ENCODE measurements at places on chromosomes 13 and 19. TPM values are rescaled to one million over a fixed set of nuclear protein-coding genes. Genes with fewer than 3 reads are reported as not detected.
A peak's percentile ranks its signal among the peaks of the same experiment; 100 is the strongest.

DNA sequence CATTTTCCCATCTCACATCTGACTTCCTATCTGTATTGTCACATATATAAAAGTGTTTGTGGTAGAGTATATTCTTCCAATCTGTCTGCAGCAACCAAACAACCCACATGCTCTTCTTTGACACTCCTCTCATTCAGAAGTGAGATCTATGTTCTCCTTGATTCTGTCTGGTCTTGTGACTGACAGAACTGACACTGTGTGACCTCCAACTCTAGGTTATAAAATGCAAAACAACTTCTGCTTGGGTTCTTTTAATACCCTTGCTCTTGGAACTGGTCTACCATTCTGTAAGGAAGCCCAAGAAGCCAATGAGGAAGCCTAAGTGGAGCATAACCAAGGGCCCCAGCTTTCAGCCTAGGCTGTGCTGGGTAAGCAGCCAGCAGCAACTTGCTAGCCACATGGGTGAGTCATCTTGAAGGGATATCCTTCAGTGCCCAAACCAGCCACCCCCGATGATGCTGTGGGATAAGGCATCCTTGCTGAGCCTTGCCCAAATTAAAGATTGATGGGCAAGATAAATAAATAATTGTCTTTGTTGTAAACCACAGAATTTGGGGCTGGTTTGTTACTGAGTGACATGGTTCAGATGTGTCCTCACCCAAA lies 18.4 kb upstream of the ITM2B start:
- DNase-seq = no peak

DNA sequence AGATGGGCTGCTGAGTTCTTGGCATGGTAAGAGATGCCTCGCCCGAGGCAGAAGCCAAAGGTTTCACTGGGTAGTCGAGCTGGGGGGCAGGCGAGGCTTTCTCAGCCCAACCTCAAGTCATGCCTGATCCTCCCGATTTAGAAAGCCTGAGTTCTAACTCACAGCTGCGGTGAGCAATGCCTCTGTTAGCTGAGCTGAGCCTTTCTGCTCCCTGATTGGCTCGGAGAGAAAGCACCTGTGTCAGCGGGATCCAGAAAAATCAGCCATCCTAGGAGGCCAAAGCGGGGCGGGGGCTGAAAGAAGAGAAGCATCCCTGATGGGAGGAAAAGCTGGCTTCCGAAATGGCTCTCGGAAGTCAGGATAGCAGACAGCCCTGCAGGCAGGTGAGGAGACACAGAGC lies 44.7 kb downstream of the CACNA1A start:
- DNase-seq = no peak

DNA sequence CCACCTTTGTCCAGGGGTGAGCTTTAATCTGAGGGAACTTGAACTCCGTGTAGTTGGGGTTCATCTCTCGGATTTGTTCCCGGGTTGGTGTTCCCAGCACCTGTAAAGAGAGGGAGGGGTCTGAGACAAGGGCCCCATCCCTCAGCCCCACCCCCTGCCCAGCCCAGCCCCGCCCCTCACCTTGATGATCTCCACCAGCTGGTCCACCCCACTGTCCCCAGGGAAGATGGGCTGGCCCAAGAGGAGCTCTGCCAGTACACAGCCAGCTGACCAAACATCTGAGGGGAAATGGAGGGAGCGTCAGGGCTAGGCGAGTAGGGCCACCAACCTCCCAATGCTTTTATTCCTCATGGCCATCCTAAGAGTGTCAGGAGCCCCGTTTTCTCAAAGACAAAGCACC lies 9.3 kb downstream of the GSK3A start:
- DNase-seq = no peak

DNA sequence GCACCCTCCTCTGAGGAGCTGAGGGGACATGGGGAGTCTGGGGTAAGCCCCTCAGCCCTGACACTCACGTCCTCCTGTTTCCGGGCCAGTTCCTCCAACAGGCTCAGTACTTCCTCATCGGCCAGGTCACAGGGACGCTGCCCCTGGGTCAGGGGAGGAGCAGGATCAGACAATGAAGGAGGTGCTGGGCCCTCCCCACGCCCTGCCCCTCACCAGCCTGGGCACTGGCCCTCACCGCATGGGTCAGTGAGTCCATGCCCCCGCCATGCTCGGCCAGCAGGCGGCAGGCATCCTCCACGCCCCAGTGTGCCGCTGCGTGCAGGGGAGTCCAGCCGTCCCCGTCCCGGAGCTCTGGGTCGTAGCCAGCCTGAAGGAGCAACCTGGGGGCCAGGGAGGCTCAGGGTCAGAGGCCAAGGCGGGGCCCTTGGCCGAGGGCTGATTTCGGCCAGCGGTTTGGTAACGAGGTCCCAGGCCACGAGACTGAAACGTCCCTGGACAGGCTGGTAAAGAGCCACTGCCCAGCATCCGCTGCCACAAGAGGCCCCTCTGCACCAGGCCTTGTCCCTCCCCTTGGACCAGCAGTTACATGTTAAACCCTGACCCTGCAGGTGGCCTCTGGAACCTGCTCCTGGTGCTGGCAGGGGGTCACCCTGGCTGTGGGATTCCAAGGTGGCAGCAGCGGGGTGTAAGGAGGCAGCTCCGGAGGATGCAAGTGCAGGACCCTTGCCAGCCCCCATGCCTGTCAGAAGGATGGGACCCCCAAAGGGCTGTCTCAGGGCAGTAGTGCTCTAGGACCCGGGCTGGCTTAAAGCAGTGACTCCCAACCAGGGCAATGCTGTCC lies 18.5 kb downstream of the PPP1R12C start:
- peak; percentile 56 for DNase-seq

GRCh38 chr13:81987159-81987558 lies 1646.2 kb upstream of the SPRY2 start:
- no peak for DNase-seq

GRCh38 chr13:113178070-113178895 lies 19.8 kb downstream of the PROZ start:
- DNase-seq = no peak

Gene SBK3
- not detected for total RNA-seq

DNA sequence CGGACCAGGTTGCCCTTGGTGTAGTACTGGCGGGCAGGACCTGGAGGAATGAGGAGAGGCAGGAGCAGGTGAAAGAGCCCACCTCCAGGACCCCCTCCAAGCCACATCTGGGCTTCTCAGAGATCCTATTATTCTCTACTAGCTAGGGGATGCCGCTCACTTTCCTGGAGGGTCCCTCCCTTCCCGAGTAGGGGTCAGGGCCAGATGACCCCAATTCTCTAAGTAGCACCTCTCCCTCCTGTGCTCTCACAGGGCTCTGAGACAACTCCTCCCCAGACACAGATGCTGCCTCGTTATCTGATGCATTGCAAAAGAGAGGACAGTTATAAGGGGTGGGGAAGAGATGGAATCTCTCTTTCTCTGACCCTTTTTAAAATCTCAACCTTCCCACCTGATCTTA lies 22.9 kb downstream of the GP6 start:
- DNase-seq = peak; percentile 7

Gene NAPSA
- total RNA-seq = 9.7 TPM

Gene GAMT
- 14.0 TPM for total RNA-seq

Gene PDE4C
- not detected for total RNA-seq

DNA sequence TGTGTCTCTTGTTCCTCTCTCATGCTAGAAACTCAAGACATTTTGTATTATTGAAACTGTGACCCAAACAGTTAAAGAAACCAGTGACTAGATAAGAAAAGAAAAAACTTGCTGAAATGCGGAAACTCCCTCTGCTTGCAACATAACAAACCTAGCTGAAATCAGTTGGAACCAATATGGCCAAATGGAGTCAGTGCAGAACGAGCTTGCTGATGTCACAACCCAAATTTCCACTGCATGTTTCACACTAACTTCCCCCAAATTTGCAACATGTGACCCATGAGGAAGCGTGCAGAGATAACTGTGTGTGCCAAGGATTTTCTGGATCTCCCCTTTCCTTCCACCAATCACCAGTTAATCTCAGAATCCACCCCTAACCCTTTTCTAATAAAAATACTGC lies 208.0 kb downstream of the DLEU7 start:
- no peak for DNase-seq

GRCh38 chr13:24651718-24652345 lies 28.4 kb upstream of the ATP12A start:
- DNase-seq = no peak

- DNase-seq = no peak
Observed at GRCh38 chr13:50071379-50071778, 56.1 kb downstream of the KCNRG start.

Gene CPAMD8
- 6.4 TPM for total RNA-seq

Gene PTBP1
- 323 TPM for total RNA-seq

Gene DOCK6
- total RNA-seq = 0.34 TPM

Gene TNNI3
- total RNA-seq = not detected

Gene BEST2
- total RNA-seq = not detected

Gene PGLYRP1
- not detected for total RNA-seq

Measured in naive thymus-derived CD8-positive, alpha-beta T cell (primary cell).